ENCODE measurements at places on chromosomes 1 and 21.

DNA sequence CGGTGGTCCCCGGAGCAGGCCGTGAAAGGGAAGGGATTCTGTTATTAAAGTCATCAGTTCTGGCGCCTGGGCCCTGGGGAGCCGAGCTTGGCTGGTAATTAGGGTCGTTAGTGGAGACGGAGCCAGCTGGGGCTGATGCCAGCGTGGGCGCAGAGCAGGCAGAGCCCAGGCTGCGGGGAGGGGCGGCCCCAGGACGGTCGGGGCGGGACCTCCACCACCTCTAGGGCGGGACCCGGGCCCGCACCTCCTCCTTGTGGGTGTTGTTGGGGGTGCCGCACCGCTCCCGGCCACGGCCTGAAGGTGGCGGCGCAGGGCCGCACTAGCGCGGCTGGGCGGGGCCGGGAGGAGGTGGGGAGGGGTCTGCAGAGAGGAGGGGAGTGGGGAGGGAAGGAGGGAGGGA lies 470.6 kb downstream of the PTPRU start:
- no peak for DNase-seq

DNA sequence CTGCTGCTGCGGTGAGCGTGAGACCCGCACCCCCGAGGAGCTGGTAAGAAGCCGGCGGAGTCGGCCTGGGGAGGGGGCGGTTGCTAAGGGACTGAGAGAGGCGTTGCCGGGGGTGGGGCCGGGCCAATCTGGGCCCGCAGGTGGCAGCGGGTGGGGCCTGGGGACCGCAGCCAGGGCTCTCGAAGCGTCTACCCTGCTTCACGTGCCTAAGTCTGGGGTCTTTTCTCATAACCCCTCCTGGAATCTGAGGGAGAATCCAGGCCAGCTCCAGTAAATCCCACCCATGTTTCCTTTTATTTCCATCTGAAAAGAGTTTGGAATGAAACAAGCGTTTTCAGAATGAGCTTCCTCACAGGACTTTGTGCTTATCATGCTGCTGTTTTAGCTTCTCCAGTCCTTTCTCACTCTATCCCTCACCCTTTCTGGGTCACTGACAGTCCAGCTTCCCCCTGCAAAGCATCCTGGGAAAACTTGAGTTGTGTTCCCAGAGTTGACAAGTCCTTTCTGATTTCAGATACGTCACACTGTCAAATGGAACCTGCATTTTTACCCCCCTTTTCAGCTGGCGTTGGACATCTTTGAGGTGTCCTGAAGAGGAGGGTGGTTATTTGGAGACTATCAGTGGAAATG lies 431 bp downstream of the CLCN6 start:
- DNase-seq: no peak

GRCh38 chr1:46451948-46452930 lies 37.4 kb upstream of the DMBX1 start:
- no peak for DNase-seq

GRCh38 chr1:6515771-6516170 lies 24.3 kb upstream of the PLEKHG5 start:
- DNase-seq: no peak

GRCh38 chr1:84344286-84344685 lies 42.8 kb downstream of the SAMD13 start:
- DNase-seq: no peak

DNA sequence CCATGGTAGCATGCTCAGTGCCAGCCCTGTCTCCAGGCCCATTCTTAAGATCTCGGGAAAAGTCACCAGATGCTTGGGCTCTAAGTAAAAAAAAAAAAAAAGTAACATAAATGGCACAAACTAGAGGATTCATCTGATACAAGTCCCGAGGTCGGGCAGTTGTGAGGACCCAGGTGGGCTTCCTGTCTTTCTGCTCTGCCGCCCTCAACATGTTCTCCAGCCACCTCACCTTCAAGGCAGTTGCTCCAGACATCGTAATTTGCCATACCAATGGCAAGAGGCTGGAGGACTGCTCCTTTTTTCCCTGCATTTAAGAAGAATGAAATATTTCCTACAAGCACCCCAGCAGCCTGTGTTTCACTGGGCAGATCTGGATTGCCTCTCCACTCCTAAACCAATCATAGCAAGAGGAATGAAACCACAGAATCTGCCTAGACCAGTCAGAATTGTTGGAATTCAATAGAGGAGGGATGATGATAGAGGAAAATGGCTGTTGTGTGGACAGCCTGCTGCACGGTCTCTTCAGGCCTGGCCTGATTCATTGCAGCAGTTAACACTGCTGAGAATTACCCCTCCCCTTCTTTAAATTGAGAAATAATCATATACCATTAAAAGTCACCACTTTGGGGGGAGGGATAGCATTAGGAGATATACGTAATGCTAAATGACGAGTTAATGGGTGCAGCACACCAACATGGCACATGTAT lies 5.4 kb downstream of the HMGN2 start:
- DNase-seq: no peak

GRCh38 chr1:2210084-2210653 lies 15.6 kb upstream of the FAAP20 start:
- no peak for DNase-seq

- no peak for DNase-seq
Measured at GRCh38 chr1:244802041-244802440, 33.4 kb upstream of the COX20 start.

DNA sequence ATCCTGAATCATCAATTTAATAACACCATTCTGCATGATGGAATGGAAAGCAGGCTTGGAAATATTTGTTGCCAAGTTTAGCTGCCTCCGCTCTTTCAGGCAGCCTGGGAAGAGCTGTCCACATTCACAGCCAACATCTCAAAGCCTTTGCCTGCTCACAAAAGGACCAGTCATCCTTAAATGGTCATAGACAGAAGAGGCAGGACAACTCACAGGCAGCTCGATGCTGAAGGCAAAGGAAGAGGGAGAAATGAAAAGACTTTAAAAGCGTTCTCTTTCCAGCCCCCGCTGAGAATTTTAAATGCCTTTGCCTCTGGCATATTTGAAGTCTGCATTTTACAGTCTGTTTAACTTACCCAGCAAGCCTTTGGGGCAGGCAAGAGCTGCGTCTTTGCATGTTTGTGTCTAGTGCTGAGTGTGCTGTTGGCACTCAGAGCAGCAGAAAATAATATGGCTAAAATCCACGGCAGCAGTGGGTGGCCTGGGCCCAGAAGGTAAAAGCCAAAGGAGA lies 68.9 kb downstream of the NMNAT2 start:
- no peak for DNase-seq

DNA sequence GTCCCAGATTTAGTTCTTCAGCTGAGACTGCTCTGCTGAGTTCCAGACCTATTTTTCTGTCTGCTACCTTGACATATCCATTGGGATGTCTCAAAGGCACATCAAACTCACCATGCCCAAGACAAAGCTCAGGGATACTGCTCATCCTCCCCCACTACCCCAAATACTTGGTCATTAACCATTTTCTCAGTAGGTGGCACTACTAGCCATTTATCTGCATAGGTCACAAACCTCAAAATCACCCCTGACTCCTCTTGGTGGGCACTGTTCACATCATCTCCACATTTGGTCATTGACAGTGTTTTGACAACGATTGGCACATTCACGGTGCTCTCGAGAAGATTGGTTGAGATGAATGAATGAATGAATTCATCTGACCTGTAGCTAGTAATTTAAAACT lies 32.1 kb downstream of the CACNA1S start:
- no peak for DNase-seq

GRCh38 chr1:42993502-42994136 lies 35.0 kb upstream of the SLC2A1 start:
- DNase-seq: no peak

DNA sequence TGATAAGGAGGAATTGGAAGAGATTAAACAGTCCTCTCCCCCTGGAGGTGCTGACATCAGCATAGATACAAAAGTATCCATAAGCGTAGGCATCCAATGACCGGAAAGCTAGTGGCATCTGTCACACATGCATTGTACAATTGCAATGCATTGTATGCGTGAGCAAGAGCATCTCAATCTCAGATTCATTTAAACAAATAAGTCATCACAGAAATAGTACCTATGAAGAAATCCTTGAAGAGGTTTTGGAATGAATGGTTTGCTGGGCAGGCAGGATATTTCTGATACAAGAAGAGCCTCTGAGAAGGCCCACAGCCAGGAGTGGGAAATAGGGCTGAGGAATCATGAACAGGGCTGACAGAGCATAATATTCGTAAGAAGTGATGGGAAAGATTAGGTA lies 88.9 kb upstream of the ABCD3 start:
- no peak for DNase-seq

GRCh38 chr1:188615321-188615720 lies 1786.6 kb downstream of the PLA2G4A start:
- no peak for DNase-seq

DNA sequence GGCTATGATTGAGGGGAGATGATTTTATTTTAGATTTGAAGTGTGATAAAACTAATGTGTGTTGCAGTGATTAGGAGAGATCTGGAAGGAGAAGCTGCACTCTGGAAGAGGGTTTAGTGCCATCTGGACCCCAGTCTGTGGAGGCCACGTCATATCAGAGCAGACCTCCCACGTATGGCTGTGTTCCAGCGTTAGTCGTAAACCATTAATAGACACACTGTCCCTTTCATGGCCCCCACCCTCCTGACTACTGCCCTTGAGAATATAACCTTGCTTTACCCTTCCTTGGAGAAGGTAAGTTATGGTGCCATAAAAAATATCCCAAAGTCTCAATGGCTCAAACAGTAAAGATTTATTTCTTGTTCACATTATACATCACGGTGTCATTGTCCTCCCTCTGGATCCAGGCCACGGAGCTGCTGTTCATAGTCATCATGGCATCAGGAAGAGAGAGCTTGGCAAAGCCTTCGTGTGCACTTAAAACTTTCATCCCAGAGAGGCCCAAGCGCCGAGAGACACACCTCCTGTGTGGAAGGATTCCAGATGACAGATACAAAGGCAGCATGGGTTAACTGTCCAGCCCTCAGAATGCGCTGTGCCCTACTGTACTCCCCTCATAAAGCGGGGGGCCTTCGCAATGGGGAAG lies 33.2 kb downstream of the RHOU start:
- DNase-seq: no peak

- DNase-seq: no peak
Measured at GRCh38 chr1:221439747-221440501, 302.0 kb downstream of the DUSP10 start.

DNA sequence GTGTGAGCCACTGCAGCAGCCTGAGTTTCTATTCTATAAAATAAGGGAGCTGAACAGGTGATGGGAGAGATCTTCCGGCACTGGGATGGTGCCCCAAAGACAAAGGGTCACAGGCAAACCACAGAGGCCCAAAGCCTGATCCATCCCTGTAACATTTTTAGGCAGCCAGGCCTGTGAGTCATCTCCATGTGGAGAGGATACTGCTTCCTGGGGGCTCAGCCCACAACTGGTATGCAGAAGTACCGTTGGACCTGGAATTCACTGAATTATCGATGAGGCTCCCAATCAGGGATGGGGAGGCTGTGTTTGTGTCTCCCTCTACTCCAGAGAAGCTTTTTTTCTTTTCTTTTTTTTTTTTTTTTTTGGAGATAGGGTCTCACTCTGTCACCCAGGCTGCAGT lies 48.8 kb upstream of the WASF2 start:
- DNase-seq: no peak

- no peak for DNase-seq
Measured at GRCh38 chr1:116921301-116921885, 11.7 kb downstream of the PTGFRN start.

DNA sequence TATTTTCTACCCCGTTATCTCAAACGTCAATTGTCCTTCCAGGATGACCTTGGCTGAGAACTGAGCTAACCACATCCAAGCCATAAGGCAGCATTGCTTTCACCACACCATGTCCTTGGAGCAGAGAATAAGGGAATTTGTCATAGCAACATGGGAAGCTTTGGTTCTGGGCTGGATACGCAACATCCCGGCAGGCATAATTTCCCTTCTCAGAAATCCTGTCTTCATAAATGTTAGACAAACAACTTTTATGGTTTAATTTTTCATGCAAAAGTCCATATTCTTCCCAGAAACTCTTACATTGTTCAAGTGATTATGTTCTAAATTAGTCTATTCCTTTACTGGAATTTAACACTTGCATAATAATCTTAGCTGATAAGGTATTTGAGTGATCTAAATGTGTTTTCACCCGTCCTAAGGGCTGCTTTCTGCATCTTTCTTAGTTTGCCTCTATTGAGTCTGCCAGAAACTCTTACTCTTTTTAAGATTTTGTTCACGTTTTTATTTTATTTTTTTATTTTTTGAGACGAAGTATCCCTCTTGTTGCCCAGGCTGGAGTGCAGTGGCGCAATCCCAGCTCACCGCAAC lies 51.8 kb downstream of the KCNJ15 start:
- DNase-seq: no peak

- no peak for DNase-seq
Measured at GRCh38 chr1:177629526-177629925, 340.3 kb downstream of the SEC16B start.

DNA sequence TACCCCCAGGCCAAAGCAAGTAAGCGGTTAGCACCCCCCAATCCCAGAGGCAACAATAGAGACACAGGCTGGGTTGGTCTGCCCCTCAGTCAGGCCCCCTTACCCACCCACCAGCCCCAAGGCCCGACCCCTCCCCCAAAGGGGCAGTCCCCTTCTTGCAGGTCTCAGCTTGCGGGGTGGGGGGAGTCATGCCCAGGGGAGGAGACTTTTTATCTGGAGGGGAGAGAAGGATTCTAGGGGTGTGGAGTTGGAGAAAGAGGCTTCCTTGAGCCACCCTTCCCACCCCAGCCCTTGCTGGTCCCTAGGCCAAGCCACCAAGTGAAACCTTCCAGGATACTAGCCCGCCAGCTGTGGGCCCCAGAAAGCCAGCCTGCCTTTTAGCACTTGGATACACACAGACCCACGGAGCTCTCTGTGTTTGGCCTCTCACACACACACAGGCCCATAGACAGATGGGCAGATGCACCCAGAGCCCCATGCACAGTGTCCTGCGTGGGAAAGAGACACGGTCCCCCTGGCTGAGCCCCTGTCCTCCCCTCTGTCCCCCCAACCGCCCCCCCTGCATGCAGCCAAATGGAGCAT lies 7.1 kb downstream of the TMEM54 start:
- DNase-seq: no peak

DNA sequence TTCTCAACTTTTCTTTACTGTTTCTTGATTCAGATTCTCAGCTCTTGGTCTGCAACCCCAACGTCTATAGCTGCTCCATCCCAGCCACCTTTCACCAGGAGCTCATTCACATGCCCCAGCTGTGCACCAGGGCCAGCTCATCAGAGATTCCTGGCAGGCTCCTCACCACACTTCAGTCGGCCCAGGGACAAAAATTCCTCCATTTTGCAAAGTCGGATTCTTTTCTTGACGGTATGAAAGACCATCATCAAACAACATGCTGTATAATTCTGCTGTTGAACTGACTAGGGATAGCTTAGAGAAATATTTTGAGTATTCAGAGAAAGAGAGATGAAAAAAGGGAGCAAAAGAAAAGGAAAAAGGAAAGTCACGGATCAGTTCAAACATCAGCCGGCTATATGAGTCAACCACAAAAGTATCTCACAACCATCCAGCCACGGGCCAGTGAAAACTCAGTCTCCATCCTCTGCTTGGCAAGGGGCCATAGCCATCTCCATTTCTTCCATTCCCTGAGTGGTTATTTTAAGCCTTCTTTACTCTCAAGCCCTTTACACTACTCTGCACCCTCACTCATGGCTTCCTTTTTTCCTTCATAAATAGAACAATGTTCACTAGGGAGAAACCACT lies 14.1 kb downstream of the DNASE2B start:
- DNase-seq: no peak

Measured in stimulated activated CD4-positive, alpha-beta T cell treated with anti-CD3 and anti-CD28 coated beads, TNF-alpha, amount 100 ng/mL, for 1 hour (primary cell).